Caco-2 (cell line): ENCODE measurements at places on chromosomes 12 and 14.
A peak's percentile ranks its signal among the peaks of the same experiment; 100 is the strongest.

GRCh38 chr12:90851800-90852718, 102.9 kb downstream of the CCER1 start:
- no peak for DNase-seq

DNA sequence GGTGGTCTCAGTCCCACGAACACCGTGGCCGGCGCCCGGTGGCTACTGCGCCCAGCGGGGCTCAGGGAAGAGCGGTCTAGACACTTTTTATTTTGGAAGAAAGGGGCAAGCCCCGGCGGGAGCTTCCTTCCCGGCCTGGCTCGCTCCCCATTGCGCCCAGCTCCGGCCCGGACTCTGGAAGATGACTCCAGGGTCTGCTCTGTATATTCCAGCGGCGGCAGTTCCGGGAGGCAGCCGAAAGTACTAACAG, 225.1 kb upstream of the CRY1 start:
- DNase-seq = no peak

GRCh38 chr12:46660276-46660675, 165.5 kb downstream of the SLC38A4 start:
- DNase-seq = no peak

DNA sequence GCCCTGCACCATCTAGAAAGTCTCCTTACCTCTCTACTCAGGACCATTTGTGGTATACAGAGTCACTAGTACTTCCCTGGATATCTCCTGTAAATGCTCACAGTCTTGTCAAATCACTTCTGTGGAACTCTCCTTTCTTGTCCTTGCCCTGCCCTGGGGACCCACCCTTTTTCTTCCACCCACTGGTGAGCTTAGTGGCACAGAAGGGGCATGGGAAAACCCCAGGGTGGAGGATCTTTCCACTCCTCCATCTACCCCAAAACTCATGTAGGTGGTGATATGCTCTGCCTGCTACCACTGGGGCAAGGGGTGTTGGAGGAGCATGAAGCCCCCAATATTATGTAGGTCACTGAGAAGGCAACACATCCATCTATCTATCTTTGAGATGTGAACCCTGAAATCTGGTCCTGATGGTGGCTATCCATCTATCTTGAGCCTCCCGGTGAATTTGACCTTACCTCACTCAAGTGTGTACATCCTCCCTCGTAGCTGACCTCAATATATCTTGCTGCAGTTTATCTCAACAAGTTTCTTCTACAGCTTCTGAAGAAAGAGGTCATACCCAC, 943 bp downstream of the TESPA1 start:
- no peak for DNase-seq

- DNase-seq = peak; percentile 35
Observed at GRCh38 chr12:121223292-121224285, 13.7 kb downstream of the P2RX4 start.

DNA sequence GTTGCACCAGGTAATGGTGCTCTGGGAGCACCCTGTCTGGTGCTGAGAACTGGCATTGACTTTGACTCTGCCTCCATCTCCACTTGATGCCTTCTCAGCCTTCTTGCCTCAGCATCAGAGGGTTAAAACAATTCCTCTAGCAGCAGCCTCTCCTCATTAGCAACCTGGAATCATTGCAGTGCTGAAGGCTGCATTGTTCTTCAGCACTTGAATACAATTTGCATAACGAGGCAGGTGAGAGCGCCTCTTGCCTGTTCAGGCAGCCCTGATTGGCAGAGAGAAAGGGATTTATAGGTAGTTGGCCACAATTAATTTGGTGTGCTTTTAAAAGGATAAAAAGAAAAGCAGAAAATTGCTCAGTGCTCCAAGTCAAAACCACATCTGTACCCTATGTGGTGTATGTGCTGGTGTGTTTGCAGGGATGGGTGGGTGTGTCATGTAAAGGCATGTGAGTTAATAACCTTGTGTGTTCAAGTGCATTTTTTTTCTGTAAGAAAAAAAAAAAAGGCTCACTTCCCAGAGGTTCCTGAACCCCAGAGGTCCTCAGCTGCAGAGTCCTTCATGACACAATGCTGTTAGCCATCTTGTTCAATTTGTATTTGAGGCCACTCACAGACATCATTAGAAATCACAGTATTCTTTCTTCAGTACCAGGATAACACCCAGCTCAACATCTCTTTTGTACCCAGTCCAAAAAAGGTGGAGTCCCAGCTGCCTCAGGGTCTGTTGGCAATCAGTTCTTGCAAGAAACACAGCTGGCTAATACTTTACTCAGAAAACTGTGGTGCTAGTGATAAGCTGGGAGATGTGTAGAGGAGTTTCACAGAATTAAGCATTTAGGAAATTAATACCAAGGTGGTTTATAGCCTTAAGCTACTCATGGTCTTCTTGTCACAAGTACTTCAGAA, 385.6 kb downstream of the GRIN2B start:
- no peak for DNase-seq

DNA sequence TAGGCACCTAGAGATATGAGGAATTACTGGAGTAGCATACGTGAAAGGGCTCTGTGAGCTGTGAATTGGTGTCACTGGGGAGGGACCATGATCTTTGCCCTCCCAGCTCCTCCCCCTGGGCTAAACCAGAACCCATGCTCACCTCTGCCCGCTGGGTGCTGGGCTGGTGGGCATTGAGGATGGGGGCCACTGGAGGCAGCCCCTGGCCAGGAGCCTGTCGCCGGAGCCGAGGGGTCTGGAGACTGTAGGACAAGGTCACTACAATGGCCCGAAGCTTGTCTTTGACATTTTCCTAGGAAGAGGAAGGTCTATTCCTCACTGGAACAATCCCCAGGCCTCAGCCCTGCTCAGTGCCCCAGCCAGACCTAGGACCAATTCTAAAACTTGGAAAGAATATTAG, 11.6 kb downstream of the ITGA7 start:
- no peak for DNase-seq

- DNase-seq = no peak
Observed at GRCh38 chr12:30908722-30909348, 17.7 kb upstream of the TSPAN11 start.

- no peak for DNase-seq
Observed at GRCh38 chr14:101353422-101353821, 207.9 kb upstream of the DIO3 start.

GRCh38 chr14:62505045-62505444, 540.2 kb downstream of the KCNH5 start:
- DNase-seq = no peak

GRCh38 chr12:109329686-109330085, 18.0 kb upstream of the MYO1H start:
- no peak for DNase-seq

DNA sequence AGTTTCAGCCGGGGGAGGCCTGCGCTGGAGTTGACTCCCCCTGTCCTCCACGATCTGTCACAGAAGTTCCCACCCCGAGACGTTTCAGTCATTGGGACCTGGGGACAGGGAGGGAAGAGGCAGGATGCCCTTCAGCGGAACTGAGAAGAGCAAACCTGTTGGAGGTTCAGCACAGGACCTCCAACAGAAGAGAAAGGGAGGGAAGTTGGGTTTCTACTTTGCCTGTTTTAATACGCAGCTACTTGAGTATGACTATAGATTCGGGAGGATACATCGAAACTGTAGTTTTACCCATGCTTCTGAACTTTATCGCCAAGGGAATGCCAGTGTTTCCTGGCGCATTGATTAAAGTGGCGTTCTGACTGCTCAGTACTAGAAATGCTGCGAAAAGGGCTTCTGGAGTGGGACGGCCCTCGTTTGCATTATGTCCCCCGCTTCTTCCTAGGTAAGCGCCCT, 2.3 kb upstream of the DUSP6 start:
- DNase-seq = no peak

GRCh38 chr12:108699955-108700563, 31.3 kb downstream of the CORO1C start:
- no peak for DNase-seq

DNA sequence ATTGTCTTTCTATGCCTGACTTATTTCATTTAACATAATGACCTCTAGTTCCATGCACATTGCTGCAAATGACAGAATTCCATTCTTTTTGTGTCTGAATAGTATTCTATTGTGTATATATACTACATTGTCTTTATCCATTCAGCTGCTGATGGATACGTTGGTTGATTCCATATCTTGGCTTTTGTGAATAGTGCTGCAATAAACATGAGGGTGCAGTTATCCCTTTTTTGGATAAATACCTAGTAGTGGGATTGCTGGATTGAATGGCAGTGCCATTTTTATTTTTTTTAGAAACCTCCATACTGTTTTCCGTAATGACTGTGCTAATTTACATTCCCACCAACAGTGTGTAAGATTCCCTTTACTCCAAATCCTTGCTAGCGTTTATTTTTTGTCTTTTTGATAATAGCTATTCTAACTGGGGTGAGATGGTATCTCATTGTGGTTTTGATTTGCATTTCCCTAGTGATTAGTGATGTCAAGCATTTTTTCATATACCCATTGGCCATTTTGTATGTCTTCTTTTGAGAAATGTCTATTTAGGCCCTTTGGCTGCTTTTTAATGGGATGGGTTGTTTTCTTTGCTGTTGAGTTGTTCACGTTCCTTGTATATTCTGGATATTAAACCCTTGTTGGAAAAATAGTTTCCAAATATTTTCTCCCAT, 2.3 kb downstream of the OAS2 start:
- no peak for DNase-seq

DNA sequence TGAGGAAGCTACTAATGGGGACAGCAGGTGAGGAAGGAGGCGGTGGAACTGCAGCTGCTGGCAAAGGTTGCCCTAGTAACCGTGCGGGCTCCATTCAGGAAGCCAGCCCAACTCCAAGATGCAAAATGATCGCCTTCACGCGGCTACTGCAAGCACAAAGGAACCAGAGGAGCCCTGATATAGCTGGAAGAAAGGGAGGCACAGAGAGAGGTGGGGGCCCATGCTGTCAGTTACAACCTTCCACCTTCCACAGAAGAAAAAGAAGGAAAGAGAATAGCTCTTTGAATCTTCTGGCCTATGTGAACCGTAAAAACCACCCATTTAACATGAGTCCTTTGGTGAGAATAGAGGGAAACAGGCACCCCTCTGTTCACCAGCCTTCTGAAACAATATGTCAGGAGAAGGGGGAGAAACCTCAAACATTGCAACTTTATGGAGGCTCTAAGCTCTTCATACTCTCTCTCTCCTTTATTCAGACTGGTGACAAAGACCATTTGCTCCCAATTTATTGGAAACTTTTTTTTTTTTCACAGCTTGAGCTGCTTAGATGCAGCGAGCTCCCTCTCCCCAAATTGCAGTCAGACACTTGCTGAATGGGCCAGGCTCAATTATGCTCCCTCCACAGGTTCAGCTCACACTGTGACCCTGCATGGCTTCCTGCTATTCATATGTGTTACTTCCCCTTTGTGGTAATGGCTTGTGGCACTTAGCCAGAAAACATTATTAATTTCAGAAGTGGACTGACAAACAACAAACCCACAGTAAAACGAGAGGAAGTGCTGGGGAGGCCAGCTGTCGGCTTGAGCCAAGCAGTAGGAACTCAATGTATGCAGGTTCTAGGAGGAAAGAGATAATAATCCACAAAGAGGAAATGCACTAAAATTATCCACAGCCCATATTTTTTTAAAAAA, 6.2 kb downstream of the DUSP6 start:
- DNase-seq = no peak

DNA sequence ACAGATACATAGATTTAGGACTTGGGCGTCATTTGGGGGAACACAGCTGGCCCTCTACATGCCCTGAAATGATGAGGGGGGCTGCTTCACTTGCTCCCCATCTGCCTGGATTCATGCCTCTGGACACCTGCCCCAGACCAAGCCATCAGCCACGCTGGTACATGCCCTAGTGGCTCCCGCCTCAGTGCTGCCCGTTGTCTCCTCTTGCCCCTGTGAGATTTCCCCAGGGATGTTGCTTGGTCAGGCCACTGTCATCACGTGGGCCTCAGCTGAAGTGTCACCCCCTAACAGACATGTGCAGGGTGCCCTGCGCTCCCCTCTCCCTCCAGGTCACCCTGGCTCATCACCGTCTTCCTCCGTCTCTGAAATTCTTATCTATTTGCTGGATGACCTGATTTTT, 157.5 kb downstream of the PIWIL1 start:
- DNase-seq = no peak

GRCh38 chr14:88209273-88209672, 113.8 kb downstream of the KCNK10 start:
- DNase-seq = no peak

DNA sequence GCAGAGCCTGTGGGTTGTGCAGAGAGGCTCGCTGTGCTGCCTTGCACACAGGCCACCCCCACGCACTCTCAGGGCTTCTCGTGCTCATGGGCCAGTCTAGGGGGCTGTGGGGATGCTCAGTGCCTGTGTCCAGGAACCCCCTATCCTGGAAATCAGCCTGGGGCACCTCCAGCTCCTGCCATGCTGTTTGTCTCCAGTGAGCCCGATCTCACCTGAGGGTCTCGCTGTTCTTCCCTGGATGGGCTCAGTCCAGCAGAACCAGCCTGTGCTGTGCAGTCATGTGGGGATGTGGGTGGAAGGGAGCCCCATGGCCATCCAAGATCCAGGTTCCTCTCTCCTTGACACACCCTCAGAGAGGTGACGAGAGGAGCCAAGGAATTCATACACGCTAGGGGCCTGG, 26.7 kb downstream of the SERPINA1 start:
- no peak for DNase-seq

- DNase-seq = no peak
Observed at GRCh38 chr14:33271216-33271615, 332.5 kb downstream of the NPAS3 start.

DNA sequence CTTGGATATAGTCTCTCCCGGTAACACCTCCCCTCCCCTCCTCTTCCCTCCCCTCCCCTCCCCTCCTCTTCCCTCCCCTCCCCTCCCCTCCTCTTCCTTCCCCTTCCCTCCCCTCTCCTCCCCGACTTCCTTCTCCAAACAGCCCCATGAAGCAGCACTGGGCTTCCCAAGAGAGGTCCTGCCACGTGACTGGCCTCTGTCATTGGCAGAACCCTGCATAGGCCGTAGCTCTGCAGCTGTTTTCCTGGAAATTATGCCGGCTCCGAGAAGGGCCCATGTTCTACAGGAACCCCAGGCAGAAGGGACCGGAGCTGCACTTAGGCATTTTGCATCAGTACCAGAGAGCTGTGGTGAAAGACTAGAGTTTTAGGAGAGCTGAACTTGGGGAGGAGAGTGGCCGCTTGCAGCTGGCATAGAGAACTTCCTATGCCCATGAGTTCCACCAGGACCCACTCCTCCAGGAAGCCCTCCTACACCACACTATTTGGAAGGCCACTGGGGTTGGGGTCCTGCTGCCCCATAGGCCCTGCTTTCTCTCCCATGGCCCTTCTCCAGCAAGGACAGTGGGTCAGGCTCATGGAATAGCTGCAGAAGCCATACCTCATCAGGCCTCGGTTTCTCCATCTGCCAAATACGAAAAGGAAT, 5.1 kb upstream of the TNFAIP2 start:
- DNase-seq = no peak

DNA sequence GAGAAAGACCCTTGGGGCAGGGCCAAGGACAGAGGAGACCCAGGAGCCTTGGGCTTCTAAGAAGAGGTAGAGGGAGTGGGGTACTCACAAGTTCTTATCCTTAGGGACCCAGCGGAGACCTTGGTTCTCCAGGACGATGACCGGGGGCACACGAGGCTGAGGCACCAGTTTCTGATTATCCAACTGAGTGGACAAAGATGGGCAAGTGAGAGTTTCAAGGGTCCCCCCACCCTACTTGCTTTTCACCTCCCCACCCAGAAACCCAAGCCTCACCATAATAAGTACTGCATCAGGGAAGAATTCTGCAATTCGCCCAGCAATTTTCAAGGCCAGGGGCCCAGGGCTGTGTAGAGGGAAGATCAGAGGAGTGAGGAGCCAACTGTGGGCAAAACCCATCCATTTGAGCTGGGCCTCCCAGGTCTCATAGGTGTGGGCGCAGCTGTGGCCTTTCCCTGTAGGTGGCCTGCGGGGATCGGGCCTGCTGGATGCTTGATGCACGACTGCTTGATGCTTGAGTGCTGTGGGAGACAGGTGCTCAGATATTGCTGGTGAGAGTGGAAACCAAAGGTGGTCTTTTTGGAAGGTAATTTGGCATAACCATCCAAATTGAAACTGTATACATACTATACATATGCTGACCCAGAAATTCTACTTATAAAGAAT, 2.0 kb downstream of the EMC9 start:
- DNase-seq = no peak
